Renal cortical epithelial cell (primary cell): ENCODE measurements at places on chromosomes 2 and 18. TPM values are rescaled to one million over a fixed set of nuclear protein-coding genes. Genes with fewer than 3 reads are reported as not detected.

DNA sequence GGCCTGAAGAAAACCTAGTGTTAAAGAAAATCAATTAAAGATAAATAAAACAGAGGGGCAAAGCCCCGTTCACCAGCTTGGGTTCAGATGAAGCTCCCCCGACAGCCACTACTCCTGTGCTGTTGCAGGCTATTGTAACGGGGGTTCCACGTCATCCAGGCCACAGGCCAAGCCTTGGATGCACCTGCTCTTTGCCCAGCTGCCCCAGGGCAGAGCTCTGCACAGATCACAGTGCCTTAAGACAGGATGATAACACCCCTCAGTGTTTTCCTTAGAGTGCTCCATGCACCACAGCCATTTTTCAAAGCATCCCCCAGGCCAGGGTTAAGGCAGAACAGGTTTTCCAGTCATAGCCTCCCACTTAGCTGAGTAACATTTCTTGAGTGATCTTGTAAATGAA lies 32.0 kb downstream of the FASTKD2 start:
- no peak for DNase-seq

DNA sequence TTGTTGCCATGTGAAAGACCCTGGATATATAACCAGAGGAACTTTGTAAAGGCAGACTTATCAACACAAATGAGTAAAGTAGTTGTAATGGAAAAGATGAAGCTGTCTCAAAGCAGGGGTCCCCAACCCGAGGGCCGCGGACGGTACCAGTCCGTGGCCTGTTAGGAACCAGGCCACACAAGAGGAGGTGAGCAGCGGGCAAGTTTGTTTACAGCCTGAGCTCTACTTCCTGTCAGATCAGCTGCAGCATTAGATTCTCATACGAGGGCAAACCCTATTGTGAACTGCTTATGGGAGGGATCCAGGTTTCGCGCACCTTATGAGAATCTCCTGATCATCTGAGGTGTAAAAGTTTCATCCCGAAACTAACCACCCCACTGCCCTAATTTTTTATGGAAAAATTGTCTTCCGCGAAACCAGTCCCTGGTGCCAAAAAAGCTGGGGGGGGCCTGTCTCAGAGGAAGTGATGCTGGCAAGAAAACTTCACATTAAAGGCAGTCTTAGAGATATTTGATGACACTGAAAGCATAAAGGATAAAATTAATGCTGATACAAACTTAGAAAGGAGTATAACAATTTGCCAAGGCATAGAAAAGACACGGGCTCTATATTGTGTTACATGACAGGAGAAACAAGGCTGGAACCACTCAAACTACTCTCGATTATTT lies 57.5 kb upstream of the MSTN start:
- no peak for DNase-seq

- DNase-seq, result no peak
Observed at GRCh38 chr2:206112846-206113547, 27.0 kb upstream of the INO80D start.

DNA sequence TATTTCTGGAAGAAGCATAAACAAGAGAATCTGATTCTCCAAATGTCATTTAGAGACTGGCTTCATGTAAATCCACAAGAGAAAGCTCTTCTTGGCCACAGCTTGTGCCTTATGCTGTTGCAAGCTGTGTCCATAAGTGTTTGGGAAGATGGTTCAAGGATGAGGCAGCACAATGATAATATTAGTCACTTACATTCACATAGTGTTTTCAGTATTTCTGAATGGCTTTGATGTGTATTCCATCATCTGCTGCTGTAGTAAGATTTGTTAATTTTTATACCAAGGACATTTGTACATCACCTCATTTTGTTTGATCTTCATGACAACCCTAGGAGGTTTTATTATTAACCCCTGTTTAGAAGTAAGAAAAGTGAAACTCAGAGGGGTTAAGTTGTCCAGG lies 29.9 kb downstream of the CREG2 start:
- DNase-seq, result peak; percentile 65

DNA sequence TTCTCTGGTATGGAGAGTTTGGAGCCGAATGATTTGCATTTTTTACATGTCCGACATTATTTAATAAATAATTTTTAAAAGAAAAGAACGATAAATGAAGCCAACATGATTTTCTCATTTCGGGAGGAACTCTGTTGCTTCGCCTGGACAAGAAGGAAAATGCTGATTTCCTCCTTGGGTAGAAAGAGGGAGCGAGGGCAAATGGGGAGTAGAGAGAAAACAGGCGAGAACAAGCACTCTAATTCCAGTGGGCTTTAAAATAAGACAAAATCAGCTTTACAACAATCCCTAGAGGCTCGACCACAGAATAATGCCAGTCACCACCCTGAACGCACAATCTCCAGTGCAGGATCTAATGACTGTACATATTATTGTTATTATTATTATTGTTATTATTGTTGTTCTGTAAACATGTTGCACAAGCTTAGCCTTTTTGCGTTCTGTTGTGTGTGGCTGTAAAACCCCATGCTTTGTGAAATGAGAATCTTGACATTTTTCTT lies 3.7 kb downstream of the DLX1 start:
- DNase-seq, result no peak

DNA sequence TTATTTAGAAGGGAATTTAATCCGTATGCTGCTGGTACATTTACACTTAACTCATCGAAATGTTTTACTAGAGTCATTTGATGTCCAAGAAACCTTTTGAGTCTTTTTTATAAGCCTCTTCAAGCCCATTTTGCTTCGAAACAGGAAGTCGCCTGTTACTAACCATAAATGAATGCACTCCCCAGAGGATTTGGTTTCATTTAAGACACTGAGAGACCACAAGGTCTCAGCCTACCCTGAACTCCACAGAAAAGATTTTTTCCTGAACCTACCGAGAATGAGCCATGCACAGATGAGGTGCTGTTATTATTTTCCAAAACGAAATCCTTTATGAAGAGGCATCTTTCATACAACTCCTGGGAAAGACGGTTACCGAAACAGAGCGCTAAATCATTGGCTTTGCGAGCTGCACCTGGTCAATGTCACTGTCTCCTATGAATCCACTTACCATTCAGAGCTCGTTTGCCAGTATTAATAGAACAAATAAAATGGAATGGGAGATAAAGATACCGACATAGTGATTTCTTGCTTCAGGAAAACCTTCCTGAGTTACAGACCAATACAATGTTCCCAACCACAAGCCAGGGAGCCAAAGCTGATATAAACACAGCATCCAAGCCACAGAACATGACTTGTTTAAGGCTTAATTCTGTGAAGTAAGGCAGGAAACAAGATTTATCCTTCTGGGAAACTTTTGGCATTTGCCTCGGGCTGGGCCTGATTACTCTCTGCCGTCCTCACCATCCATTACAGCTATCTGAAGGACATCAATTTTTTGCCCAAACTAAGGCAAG lies 382.1 kb downstream of the OSR1 start:
- DNase-seq, result peak; percentile 69

- DNase-seq, result peak; percentile 94
Observed at GRCh38 chr2:112869258-112869842, 32.8 kb upstream of the IL1B start.

The DSC2 gene
- 25.7 and 48.8 TPM in 2 replicates for total RNA-seq
